ENCODE measurements at places on chromosomes 4 and X. TPM values are rescaled to one million over a fixed set of nuclear protein-coding genes. Genes with fewer than 3 reads are reported as not detected.

CYSLTR1 gene
- total RNA-seq: not detected

NPY2R gene
- 0.02 TPM for total RNA-seq

JCHAIN gene
- total RNA-seq: 0.24 TPM

PLXNB3 gene
- 3.9 TPM for total RNA-seq

ATP11C gene
- 11.2 TPM for total RNA-seq

TECRL gene
- total RNA-seq: not detected

NCAPG gene
- total RNA-seq: 22.0 TPM

ARHGAP36 gene
- not detected for total RNA-seq

SRPX2 gene
- 2.6 TPM for total RNA-seq

FABP2 gene
- total RNA-seq: not detected

ALAS2 gene
- not detected for total RNA-seq

SHISA3 gene
- not detected for total RNA-seq

DBET gene
- not detected for total RNA-seq

CENPVL3 gene
- 0.08 TPM for total RNA-seq

SPATA4 gene
- 0.24 TPM for total RNA-seq

EREG gene
- 9.5 TPM for total RNA-seq

MAP7D2 gene
- 5.2 TPM for total RNA-seq

CDS1 gene
- total RNA-seq: 0.54 TPM

CCNB3 gene
- 0.67 TPM for total RNA-seq

TRPC3 gene
- 0.08 TPM for total RNA-seq

DDX60 gene
- total RNA-seq: 1.6 TPM

MAGEA1 gene
- 0.12 TPM for total RNA-seq

DMD gene
- 0.02 TPM for total RNA-seq

GAGE12C gene
- not detected for total RNA-seq

RHOXF1 gene
- not detected for total RNA-seq

WDR17 gene
- total RNA-seq: 1.3 TPM

ARAP2 gene
- total RNA-seq: 0.47 TPM

TAF7L gene
- total RNA-seq: 0.08 TPM

S100P gene
- total RNA-seq: 184 TPM

CENPVL1 gene
- not detected for total RNA-seq
